ENCODE measurements at places on chromosomes 12 and 14. TPM values are rescaled to one million over a fixed set of nuclear protein-coding genes. Genes with fewer than 3 reads are reported as not detected.
A peak's percentile ranks its signal among the peaks of the same experiment; 100 is the strongest.

Gene HVCN1
- 8.5 TPM for total RNA-seq

- no peak for DNase-seq
Measured at GRCh38 chr12:31226639-31227038, 99.3 kb downstream of the SINHCAF start.

Gene PLEKHG7
- not detected for total RNA-seq

- no peak for DNase-seq
Measured at GRCh38 chr12:69313209-69313608, 35.0 kb upstream of the LYZ start.

DNA sequence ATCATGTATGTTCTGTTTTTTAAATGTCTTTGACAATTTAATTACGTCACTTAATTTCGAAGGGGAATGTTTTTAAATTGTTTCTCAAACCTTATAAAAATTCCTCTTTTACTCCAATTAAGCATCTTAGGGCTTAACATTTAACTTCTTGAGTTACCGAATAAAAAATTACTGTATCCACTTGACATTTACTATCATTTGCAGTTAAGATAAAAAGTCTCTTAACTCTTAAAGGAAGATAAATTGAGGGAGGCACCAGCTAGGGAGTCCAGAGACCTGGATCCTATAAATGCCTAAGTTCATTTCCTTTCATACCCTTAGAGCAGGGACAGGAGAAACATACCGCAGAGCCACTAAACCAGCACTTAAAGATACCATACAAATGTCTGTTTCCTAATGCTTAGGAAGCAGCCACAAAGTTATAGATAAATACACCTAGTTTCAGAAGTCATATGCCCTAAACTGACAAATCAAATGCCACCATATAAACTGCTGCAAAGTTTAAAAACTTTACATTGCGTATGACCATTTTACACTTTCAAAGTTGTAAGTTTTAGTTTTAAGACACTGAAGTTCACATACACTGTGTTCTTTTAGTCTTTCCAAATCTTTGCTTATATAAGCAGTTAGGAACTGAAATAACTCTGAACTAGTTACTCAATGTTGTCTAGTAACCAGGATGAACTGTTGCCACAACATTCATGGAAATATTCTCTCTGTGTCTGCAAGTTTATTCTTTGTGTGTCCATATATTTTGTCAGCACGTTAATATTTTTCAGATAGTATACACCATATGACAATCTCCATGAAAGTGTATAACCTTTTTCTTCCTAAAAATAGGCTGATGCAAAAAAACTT is 71.2 kb downstream of the GALNT4 start:
- DNase-seq, result no peak

- no peak for DNase-seq
Measured at GRCh38 chr14:104680806-104681688, 8.4 kb upstream of the INF2 start.

GRCh38 chr12:81370456-81370855 is 292.6 kb downstream of the ACSS3 start:
- no peak for DNase-seq

Gene ARHGAP9
- total RNA-seq, result 20.7 TPM

Gene MIA2
- 21.1 TPM for total RNA-seq

Gene MYF6
- total RNA-seq, result not detected

Gene SDR9C7
- not detected for total RNA-seq

Gene CLEC6A
- not detected for total RNA-seq

GRCh38 chr12:111656016-111656415 is 29.7 kb downstream of the BRAP start:
- no peak for DNase-seq

Gene FBLN5
- total RNA-seq, result 105 TPM

GRCh38 chr12:118463677-118464076 is 87.3 kb downstream of the SUDS3 start:
- no peak for DNase-seq

DNA sequence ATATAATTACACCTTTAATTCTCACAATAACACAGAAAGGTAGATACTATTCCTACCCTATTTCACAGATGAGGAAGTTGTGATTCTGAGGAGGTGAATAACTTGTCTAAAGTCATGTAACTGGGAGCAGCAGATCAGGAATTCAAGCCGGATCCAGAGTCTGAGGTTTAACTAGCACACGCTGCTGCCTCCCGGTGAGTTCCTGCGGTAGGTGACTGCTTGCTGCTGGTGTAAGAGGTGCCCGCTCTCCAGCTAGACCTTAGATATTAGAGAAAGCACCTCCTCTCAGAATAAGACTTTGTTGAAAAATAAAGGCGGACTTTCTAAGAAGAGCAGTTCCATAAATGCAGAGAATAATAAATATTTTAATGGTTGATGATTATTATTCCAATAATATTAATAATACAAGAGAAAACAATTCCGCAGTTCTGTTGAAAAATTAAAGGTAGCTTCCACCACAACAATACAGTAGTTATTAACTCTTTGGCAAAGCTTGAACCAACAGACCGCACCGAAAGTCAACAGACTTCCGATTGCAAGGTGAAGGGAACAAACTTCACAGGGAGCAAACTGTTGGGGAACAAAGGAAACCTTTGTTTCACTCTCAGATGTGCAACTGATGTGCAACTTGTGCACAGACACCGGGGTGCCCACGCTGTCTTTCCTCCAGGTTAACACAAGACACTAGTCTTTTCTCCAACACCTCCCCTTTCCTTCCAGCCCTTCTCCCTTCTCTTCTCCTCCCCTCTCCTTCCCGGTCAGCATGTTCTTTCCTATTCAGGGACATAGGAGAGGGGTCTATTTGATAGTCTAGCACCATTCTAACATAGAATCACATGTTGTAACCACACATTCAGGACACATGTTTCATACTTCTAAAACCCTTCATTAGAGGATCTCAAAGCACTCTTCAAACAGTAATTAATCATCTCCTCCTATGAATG is 73.2 kb upstream of the EGLN3 start:
- DNase-seq, result no peak

Gene NELL2
- 0.52 TPM for total RNA-seq

GRCh38 chr12:57739914-57740538 is 1.5 kb upstream of the AGAP2 start:
- DNase-seq, result peak; percentile 44

Gene ATL1
- total RNA-seq, result 13.3 TPM

- no peak for DNase-seq
Measured at GRCh38 chr12:1919284-1919683, 832 bp upstream of the CACNA2D4 start.

DNA sequence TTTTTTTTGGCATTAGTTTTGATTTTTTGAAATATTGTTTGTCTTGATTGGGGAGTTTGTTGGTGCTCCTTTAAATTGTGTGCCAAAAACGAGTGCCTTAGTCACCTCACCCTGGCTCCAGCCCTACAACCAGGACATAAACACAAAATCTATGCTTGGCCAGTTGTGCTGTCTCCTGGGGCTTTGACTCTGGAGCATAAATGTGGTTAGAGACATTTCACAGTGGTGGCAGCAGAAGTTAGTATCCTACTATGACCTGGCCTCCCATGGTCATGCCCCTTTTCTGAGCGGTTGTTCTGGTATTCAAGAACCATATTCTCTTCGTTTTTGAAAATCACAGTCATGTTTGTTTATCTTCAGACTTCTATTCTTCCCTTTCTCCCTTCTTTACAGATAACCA is 70.7 kb upstream of the PSMA6 start:
- DNase-seq, result no peak

Gene TUNAR
- total RNA-seq, result not detected

Gene TMPRSS12
- not detected for total RNA-seq

- DNase-seq, result no peak
Measured at GRCh38 chr14:62943202-62943601, 102.1 kb downstream of the KCNH5 start.

Gene RAB15
- total RNA-seq, result 7.3 TPM

GRCh38 chr12:30135776-30136175 is 352.0 kb upstream of the TMTC1 start:
- no peak for DNase-seq

DNA sequence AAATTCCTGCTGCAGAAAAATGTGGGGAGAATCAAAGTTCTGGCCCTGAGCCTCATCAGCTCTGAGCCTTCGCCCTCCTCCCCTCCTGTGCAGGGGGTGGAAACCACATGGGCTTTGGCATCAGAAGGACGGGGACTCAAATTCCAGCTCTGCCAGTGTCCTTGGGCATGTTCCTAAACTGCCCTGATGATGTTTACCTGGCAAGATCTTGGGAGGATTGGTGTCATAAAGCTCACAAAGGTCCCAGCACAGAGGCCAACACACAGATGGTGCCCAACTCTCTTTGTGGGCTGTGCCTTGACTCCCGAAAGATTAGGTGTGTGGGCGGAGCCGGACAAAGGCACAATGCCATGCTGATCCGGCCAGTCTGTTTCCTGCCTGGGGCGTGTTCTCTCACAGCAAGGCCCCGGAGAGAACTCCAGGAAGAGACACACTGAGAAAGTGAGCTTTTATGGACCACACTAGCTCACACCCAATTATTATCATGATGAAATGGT is 20.5 kb upstream of the CLMN start:
- no peak for DNase-seq

- no peak for DNase-seq
Measured at GRCh38 chr12:116303929-116304328, 26.4 kb upstream of the MED13L start.

- no peak for DNase-seq
Measured at GRCh38 chr14:96264853-96265252, 8.8 kb downstream of the BDKRB1 start.

DNA sequence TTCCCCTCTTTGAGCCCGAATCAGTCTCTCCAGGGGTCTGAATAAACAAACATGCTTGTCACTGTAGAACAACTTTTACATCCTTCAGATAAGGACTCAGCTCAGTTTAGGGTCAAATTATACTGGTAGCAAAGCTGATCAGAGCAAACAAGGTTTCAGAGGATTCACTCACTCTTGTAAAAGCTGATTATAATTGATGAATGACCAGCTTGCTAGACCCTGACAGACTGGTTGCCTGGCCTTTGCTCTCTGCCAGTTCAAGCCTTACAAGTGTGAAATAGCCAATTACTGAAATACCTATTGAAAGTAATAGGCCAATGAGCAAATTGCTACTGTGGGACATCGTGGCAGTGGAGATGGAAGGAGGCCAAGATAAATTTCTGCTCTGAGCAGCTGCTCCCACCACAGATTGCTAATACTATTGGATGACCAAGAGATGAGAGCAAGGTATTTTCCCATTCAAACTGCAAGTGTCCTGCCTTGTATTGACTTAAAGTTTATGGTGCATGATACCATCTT is 177.6 kb downstream of the PDZRN4 start:
- no peak for DNase-seq

GRCh38 chr12:100671396-100672074 is 98.1 kb downstream of the GAS2L3 start:
- no peak for DNase-seq

DNA sequence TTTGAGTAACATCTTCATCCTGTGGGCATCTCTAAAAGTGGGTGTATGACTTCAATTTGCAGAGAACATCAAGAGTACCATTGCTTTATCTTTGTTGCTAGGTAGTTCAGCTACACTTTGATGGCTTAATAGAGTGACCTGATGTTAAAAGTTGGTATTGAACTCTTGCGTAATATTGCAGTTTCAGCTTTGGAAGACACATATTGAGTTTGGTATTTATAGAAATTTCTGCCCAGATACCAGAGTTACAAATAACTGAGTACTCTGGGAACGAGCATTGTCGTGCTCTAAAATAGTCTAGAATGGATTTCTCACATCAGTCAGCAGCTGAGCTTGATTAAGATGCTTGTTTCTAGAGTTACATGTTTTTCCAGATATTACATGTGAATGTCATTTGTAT is 24.8 kb upstream of the AKAP5 start:
- DNase-seq, result no peak

- no peak for DNase-seq
Measured at GRCh38 chr12:1391722-1392121, 202.7 kb downstream of the FBXL14 start.

Gene ACTR6
- 26.5 TPM for total RNA-seq

DNA sequence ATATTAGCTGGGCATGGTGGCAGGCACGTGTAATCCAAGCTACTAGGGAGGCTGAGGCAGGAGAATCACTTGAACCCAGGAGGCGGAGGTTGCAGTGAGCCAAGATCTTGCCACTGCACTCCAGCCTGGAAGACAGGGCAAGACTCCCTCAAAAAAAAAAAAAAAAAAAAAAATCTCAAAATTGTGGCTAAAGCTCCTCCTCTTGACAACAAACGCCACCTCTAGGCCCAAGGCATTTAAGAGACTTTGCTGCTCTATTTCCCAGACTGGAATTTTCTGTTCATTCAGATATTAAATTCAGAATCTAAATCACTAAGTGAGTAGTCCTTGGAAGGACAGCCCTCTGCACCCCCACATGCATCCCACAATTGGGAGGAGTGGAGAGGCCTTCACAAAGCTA is 1.4 kb downstream of the ZFYVE1 start:
- DNase-seq, result no peak

DNA sequence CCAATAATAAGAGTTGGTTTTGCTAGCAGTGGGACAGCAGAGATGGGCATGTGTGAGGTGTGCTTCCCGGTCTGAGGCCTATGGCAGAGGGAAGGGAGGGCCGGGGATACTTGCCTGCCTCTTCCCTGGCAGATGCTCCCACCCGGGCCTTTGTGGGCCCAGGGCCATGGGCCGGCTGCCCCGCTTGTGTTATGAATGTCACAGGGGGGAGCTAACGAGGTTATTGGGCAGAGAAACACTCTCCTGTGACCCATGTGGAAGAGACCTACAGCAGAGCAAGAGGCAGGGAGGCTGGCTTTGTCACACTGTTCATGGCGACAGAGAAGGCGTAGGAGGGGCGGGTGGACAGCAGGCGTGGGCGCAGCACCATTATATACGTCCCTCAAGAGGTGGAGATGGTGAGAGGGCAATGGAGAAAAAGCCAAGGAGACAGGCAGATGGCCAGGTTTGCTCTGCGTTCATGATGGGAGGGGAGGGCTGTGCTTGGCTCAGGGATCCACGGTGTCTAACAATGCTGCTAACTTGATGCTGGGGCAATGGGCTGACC is 13.3 kb downstream of the CCND2 start:
- DNase-seq, result no peak

- peak; percentile 68 for DNase-seq
Measured at GRCh38 chr12:31002361-31002725, 71.3 kb upstream of the DDX11 start.

GRCh38 chr12:71186571-71187288 is 28.9 kb upstream of the TSPAN8 start:
- no peak for DNase-seq

Gene HHIPL1
- total RNA-seq, result 11.6 TPM

GRCh38 chr12:57435293-57435692 is 709 bp downstream of the INHBC start:
- no peak for DNase-seq

Gene SETD1B
- total RNA-seq, result 20.2 TPM

Gene EMP1
- 746 TPM for total RNA-seq

DNA sequence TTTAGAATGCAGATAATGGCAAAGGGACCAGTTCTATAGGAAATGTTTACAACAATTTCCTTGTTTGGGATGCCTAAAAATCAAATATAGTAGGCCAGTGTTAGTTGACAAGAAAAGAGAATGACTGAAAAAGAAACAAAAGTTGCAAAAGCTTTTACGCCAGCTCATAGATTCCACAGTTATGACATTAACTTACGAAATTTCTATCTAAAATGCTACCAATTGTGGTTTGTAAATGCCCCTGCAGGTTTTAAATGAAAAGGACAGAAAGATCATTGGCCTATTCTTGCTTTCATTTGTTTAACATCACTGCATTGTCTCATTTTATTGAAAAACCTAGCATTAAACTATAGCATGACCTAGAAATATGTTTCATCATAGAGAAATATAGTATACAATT is 345.8 kb downstream of the CCDC91 start:
- DNase-seq, result no peak

Measured in posterior vena cava (tissue), 2 donors.